ENCODE measurements at places on chromosomes 1 and 21. TPM values are rescaled to one million over a fixed set of nuclear protein-coding genes. Genes with fewer than 3 reads are reported as not detected.

RAD54L gene
- total RNA-seq, result 1.3 TPM

BEND5 gene
- total RNA-seq, result 0.29 TPM

EDEM3 gene
- 39.4 TPM for total RNA-seq

GPR25 gene
- total RNA-seq, result not detected

RGS16 gene
- 1.0 TPM for total RNA-seq

CLCNKA gene
- total RNA-seq, result not detected

MTR gene
- total RNA-seq, result 28.4 TPM

DISP1 gene
- 1.6 TPM for total RNA-seq

KCNN3 gene
- 4.8 TPM for total RNA-seq

SLC6A17 gene
- total RNA-seq, result 0.12 TPM

TSSK3 gene
- total RNA-seq, result not detected

DEPDC1 gene
- 2.1 TPM for total RNA-seq

Measured in glomerular endothelial cell (primary cell).